Mammary microvascular endothelial cell (primary cell): ENCODE measurements at places on chromosomes 11 and 22. TPM values are rescaled to one million over a fixed set of nuclear protein-coding genes. Genes with fewer than 3 reads are reported as not detected.

Gene TESMIN
- total RNA-seq, result 2.5 and 5.3 TPM in 2 replicates

Gene RIMBP3B
- total RNA-seq, result not detected in 2 replicates

Gene CHADL
- total RNA-seq, result 3.1 and 3.8 TPM in 2 replicates

Gene KDM4D
- total RNA-seq, result 0.64 and 1.4 TPM in 2 replicates

Gene BATF2
- 4.4 and 7.9 TPM in 2 replicates for total RNA-seq

Gene SAA1
- not detected in 2 replicates for total RNA-seq

Gene CCDC89
- total RNA-seq, result 0.10 and 0.13 TPM in 2 replicates

Gene C11orf98
- 72.4 TPM in 2 replicates for total RNA-seq

Gene RIN1
- 11.2 and 17.5 TPM in 2 replicates for total RNA-seq

Gene MALAT1
- 683 and 797 TPM in 2 replicates for total RNA-seq

Gene CCDC82
- 13.9 and 15.1 TPM in 2 replicates for total RNA-seq

Gene DBX1
- not detected in 2 replicates for total RNA-seq

Gene AKIP1
- 37.6 and 52.3 TPM in 2 replicates for total RNA-seq

Gene LRRC55
- under 0.01 and 0.07 TPM in 2 replicates for total RNA-seq

Gene C11orf86
- not detected in 2 replicates for total RNA-seq

Gene ACRV1
- total RNA-seq, result not detected in 2 replicates

Gene CCS
- total RNA-seq, result 14.0 and 23.7 TPM in 2 replicates

Gene OMP
- not detected in 2 replicates for total RNA-seq

Gene CTSF
- total RNA-seq, result 7.4 and 8.3 TPM in 2 replicates

Gene TRIM51
- not detected in 2 replicates for total RNA-seq

Gene RTN4R
- total RNA-seq, result 0.69 and 1.4 TPM in 2 replicates

Gene OR8G5
- not detected in 2 replicates for total RNA-seq

Gene CDHR5
- not detected in 2 replicates for total RNA-seq

Gene MOV10L1
- total RNA-seq, result 5.2 and 6.7 TPM in 2 replicates

Gene WNT7B
- 0.05 TPM in 1 of 2 replicates, not detected in the other for total RNA-seq

Gene GLYATL1
- total RNA-seq, result not detected in 2 replicates

Gene OVCH2
- total RNA-seq, result not detected in 2 replicates

Gene SHANK3
- 27.8 and 32.5 TPM in 2 replicates for total RNA-seq

Gene NAALAD2
- total RNA-seq, result 0.13 and 0.20 TPM in 2 replicates

Gene NRXN2
- not detected in 2 replicates for total RNA-seq

Gene KRTAP5-1
- not detected in 2 replicates for total RNA-seq

Gene TPBGL
- total RNA-seq, result not detected in 2 replicates

Gene NXF1
- total RNA-seq, result 36.0 and 45.9 TPM in 2 replicates

Gene APOA4
- not detected in 2 replicates for total RNA-seq

Gene CD3E
- total RNA-seq, result not detected in 2 replicates

Gene TIGD3
- 0.30 TPM in 1 of 2 replicates, not detected in the other for total RNA-seq

Gene MFNG
- total RNA-seq, result 147 and 154 TPM in 2 replicates

Gene ACAD8
- total RNA-seq, result 15.9 and 18.5 TPM in 2 replicates

Gene CACNA1I
- not detected in 2 replicates for total RNA-seq

Gene SIAE
- total RNA-seq, result 13.9 and 14.9 TPM in 2 replicates

Gene MEI1
- 0.54 and 2.2 TPM in 2 replicates for total RNA-seq

Gene SESN3
- 5.1 and 5.3 TPM in 2 replicates for total RNA-seq

Gene SCARF2
- 8.6 and 10.1 TPM in 2 replicates for total RNA-seq

Gene CD6
- total RNA-seq, result not detected in 2 replicates
